ENCODE measurements at places on chromosomes 5 and 9.

- no peak for DNase-seq
These were observed 6.4 kb upstream of the AMBP start for GRCh38 chr9:114084282-114085073.

DNA sequence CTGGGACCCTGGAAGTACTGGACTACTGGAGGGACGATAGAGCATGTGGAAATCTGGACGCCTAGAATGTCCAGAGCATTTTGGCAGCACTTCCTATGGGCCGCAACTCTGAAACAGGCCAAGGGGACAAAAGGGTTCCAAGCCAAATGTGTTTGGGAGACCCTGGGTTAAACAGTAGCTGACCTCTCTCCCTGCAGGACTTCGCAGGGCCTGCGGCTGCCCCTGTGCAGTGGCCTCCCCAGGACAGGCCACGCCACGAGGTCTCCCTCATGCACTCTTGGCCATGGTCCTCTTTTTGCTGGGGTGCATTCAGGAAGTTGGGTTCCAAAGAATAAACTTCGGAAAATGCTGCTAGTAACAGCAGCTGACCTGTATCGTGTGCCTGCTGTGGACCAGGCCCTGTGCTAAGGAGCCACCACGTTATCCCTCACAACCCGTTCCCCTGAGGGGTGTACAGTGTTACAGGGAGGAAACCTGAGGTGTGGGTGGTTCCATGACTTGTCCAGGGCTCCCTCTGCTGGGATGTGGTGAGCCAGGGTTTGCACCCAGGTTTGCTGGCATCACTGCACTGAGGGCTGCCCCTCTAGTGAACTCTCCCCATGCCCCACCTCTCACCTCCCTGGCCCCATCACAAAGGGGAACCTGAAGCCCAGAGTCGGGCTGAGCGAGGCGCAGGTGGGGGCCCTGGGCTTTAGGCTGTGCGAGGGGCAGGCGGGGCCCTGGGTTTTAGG is 79.4 kb downstream of the AMBP start:
- DNase-seq, result no peak

DNA sequence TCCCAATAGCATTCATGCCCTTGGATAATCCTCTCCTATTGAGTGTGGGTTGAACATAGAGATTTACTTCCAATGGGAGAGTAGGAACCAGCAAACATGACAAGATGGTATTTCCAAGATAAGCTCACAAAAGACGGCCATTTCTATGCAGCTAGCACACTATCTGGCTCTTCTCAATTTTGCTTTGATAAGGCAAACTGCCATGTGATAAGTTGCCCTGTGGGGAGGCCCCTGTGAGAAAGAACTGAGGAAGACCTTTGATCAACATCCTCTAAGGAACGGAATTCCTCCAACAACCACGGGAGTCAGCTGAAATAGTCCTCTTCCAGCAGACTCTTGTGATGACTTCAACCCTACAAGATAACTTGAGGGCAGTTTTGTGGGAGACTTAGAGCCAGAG is 211.9 kb upstream of the TRPM3 start:
- no peak for DNase-seq

DNA sequence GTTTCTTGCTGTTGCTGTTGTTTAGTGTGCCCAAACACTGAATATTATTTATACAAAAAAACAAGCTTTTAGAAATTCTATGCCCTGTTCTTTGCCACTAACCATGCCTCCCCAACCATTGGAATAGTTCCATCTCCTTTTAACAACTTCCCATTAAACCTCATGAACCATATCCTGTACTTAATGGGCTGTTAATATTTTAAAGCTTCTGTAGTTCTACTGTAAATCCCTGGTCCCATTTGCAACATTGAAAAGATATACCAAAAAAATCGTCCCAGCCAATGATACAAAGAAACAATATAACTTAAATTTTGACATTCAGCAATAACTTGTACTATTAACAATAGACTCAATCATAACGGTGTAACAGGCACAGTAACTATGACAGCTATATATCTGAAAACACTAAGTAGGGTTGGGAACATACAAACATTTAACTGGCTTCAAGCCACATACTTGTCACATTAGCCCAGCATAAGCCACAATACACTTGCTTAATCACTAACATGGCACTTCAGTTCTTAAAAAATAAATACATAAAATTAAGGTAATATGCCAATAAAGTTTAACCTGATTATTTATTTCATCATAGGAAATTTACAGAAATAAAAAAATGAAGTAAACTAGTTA is 86.1 kb downstream of the ADAMTS6 start:
- DNase-seq, result no peak

DNA sequence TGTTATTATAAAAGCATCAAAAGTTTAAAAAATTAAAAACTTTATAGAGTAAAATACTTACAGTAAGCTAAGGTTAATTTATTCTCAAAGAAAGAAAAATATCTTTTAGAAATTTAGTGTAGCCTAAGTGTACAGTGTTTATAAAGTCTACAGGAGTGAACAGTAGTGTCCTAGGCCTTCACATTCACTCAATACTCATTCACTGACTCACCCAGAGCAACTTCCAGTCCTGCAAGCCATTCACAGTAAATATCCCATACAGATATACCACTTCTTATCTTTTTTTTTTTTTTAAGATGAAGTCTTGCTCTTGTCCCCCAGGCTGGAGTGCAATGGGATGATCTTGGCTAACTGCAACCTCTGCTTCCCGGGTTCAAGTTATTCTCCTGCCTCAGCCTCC is 73.1 kb upstream of the FST start:
- DNase-seq, result no peak

DNA sequence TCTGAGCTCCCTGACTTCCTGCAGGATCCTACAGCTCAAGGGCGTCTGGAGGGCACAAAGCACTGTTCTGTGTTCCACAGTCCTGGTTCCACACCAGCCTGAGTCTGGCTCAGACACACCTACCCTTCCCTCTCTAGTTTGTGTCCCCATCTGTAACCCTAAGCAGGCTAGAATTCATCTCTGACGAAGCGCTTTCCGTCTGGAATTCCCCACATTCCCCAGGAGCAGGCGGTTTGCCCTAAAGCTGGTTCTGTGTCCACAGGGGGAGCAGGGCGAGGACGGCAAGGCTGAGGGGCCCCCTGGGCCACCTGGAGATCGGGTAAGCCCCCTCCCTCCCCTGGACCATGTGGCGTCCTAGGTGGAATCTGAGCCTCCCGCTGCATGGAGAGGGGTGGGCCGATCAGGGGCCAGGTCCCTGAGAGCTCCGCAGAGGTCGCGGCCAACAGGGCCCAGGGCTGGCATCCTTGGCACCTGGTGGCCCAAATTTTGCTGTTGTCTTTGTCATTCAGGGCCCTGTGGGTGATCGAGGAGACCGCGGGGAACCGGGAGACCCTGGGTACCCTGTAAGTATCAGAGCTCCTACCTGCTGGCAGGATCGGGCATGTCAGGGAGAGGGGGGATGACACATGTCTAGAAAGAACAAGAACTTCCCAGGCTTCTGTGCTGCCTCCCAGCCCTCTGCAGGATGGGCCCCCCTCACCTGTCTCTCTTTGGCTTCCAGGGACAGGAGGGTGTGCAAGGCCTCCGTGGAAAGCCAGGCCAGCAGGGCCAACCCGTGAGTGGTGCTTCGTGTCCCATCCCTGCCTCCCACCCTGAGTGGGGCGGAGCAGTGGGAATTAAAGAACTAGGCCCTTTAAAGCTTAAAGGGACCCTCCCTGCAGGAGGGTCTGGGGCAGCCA is 34.5 kb upstream of the ORM1 start:
- peak; percentile 34 for DNase-seq

- DNase-seq, result no peak
These were observed 57.9 kb downstream of the KIAA1958 start for GRCh38 chr9:112544477-112544876.

GRCh38 chr5:90982576-90982975 is 400.5 kb downstream of the ARRDC3 start:
- no peak for DNase-seq

- peak; percentile 4 for DNase-seq
These were observed 50.4 kb upstream of the ZSWIM6 start for GRCh38 chr5:61281686-61282085.

DNA sequence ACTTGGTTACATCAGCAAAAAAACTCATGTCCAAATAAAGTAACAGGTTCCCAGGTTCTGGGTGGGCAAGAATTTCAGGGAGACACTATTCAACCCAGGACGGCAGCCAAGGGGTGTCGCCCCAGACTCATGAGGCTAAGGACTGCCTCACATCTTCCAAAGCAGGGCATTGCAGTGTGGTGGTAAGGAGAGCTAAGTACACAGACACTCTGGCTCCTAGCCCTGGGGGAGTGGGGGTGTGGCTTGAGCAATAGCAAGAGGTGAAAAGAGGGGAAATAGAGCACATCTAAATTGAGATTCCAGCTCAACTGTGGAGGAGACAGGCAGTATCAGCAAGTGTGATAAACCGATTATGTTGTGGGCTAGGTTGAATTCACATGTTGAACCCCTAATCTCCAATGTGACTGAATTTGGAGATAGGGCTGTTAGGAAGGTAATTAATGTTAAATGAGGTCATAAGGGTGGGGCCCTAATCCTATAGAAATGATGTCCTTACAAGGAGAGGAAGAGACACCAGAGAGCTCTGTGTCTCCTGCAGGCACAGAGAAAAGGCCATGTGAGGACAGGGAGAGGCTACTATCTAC is 49.9 kb upstream of the MARCHF11 start:
- DNase-seq, result no peak

DNA sequence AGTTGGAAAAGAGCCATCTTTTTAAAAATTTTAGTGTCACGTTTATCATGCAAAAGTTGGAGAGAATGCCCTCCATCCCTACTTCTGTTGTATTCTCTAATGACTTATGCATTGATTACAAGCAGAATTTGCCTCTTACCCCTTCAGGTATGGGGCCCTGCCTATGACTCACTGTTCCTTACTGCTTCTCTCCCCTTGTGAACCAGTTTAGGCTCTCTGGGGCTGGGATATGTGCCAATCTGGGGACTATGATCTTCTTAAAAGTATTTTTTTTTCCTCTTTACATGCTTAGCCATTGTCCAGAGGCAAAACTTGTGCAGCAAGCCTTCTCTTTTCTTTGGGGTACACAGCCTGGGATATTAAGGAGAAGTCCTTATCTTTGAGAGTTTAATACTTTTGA is 37.4 kb downstream of the CAMK4 start:
- no peak for DNase-seq

GRCh38 chr9:92138157-92138959 is 23.1 kb upstream of the SPTLC1 start:
- DNase-seq, result no peak

- no peak for DNase-seq
These were observed 50.1 kb upstream of the ZNF608 start for GRCh38 chr5:124796495-124796894.

DNA sequence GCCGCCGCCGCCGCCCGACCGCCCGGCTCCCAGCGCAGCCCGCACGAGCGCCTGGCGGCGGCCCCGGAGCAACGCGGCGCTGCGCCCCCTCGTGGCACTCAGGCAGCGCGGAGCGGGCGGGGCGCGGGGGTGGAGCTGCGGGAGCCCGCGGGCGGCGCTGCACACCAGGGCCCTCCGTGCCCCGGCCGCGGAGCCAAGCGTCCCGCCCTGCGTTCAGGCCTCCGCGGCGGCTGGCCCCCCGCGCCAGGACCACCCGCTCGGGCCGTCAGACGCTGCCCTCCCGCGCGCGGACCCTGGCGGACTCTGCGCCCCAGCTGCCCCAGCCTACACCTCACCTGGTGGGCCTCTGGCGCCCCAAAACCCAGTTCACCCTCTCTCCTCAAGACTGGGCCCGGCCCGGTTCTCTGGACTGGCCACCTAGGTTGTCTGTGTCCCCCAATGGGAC is at the start of gene RASGEF1C:
Gene RASGEF1C, minus strand, starts transcription at position 75 of the 445 bp plus-strand sequence. CDS start 71,159 bp downstream, outside the sequence.
- DNase-seq, result no peak

DNA sequence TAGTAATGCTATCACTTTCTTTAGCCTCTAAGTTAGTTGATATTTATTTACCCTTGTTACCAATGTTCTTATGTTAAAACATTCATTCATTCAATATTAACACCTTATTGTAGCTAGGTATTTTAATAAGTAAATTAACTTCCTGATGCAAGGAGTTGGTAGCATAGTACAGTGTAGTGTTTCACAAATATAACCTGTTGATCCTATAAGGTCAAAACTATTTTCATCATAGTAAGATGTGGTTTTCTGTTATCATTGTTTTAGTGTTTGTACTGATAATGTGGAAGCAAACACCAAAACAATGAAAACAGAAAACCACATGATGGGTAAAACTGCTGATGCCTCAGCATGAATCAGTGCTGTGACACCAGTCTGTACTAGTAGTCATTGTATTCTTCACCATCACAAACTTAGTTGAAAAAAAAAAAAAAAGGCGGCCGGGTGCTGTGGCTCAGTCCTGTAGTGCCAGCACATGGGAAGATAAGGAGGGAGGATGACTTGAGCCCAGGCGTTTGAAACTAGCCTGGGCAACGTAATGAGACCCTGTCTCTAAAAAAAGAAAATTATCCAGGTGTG is 36.5 kb downstream of the ZCCHC7 start:
- no peak for DNase-seq

GRCh38 chr5:107285772-107286171 is 385.0 kb downstream of the EFNA5 start:
- no peak for DNase-seq

DNA sequence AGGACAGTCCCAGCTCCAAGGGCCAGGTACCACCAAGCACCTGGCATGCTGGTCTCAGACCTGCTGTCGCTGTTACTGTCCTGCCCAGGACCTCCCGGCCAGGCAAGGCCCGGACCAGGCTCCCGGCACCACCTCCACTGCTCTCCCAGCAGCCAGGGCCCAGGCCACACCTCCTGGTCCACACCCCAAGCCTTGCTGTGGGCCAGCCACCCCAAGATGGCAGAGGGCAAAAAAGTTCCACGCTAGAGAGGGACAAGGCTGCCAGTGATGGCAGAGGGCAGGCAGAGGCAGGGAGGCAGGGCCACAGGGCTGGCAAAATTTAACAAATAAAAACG is 1.1 kb downstream of the DNLZ start:
- DNase-seq, result no peak

- DNase-seq, result no peak
These were observed 209.1 kb downstream of the TMEM232 start for GRCh38 chr5:110517396-110517795.

DNA sequence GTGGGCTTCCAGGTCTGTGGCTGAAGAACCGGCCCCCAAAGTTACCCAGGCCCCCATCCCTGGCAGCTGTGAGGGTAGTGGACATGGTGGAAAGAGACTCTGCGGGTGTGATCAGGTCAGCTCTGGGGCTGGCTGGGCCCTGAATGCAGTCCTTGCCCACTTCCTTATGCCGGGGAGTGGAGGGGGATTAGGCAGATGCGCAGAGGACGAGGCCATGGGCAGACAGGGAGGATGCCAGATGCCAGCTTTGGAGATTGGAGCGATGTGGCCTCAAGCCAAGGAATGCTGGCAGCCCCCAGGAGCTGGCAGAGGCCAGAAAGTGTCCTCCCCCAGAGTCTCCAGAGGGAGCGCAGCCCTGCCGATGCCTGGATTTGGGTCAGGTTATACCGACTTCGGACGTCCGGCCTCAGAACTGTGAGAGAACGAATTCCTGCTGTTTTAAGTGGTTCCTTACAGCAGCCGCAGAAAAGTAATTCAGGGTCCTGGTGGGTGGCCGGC is 69.8 kb downstream of the ADAMTS2 start:
- DNase-seq, result no peak

- no peak for DNase-seq
These were observed 14.4 kb upstream of the GRXCR2 start for GRCh38 chr5:145887217-145887616.

All from NCI-H524 treated with DMSO at 0.1 percent for 48 hours (cell line).